Activated T-cell treated with anti-CD3 and anti-CD28 coated beads, Interleukin-2, amount 50 U/mL, for 48 hours (primary cell): ENCODE measurements at places on chromosomes 13 and 19.

DNA sequence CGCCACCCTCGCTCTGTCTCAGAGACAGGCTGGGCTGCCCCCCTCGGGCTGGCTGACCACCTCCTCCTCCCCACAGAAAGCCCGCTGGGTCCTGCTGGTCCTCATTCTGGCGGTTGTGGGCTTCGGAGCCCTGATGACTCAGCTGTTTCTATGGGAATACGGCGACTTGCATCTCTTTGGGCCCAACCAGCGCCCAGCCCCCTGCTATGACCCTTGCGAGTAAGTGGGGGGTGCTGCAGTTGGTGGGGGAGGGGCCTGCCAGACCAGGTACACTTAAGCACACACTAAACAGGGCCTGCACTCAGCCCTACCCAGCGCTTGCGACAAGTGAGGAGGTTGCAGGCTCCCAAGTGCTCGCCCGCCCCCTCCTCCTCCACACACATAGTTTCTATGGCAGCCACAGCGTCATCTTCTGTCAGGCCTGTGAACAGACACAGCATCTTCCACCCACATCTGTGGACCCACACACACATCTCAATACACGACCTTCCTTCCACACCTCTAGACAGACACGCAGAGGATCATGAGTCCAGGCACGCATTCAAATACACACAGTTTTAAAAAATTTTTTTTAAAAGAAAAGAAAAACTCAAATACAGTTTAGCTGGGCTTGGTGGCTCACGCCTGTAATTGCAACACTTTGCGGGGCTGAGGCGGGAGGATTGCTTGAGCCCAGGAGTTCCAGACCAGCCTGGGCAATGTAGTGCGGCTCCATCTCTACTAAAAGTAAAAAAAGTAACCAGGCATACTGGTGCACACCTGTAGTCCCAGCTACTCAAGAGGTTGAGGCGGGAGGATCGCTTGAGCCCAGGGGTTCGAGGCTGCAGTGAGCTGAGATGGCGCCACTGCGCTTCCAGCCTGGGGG is 18.4 kb downstream of the PLD3 start:
- DNase-seq, result no peak

GRCh38 chr19:38728752-38729541 is 15.3 kb downstream of the CAPN12 start:
- no peak for DNase-seq

- no peak for DNase-seq
Measured at GRCh38 chr13:98843482-98843877, 91.0 kb upstream of the SLC15A1 start.

DNA sequence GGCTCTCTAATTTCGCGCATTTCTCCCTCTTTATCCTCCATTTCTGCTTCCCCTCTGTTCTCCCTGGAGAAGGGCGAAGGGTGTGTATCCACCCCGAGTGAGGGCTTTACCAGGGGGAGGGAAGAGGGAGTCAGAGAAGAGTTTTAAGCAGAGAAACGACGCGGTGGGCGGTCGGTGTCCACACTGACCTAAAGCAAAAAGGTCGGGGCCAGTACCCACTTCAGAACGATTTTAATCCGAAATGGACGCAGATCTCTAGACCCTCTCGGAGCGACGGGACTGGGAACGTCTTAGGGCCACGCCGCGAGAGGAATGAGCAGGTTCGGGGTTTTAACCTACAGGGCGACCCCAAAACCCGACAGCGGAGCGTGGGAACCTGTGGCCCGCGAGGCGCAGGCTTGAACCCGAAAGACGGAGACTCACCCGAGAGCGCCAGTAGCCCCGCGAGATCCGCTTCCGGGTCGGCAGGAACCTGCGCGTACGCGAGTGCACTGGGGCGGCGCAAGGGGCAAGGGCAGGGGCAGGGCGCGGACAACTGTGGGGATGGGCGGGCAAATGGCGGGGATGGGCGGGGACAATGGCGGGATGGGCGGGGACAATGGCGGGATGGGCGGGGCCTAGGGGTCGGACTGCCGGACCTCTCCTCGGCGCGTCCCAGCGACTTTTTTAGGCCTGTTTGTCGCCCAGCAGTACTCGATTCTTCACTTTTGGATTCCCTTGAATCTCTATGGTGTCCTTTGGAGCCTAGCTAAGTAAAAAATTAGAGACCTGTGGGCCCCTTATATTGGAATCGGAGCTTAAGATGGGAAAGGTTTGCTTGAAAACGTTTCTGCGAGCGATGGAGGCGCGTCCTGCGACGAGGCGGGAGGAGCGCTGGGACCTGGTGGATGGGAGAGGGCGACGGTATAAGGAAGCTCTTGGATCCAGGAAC is at the start of gene ZNF677:
Gene ZNF677 (minus strand): TSS at position 463 of the 931 bp plus-strand sequence. CDS start 3,323 bp downstream, outside the sequence.
- DNase-seq, result peak; percentile 87

DNA sequence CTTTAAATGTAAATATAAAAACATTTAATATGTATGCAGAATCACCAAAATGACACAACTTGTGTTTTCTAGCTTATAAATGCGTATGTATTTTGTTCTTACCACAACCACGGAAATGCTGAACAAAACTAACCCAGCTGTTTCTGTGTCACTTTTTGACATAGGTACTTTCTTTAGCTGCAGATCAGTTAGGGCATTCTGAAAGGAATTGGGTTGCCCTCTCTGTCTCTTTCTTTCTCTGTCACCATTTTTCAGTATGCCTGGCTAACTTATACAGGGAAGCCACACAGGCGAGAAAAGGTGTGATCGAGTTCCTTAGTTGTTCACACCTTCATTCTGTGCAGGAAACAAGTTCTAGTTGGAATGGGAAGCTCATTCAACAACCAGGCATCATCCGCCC is 72.6 kb upstream of the ARGLU1 start:
- DNase-seq, result no peak

DNA sequence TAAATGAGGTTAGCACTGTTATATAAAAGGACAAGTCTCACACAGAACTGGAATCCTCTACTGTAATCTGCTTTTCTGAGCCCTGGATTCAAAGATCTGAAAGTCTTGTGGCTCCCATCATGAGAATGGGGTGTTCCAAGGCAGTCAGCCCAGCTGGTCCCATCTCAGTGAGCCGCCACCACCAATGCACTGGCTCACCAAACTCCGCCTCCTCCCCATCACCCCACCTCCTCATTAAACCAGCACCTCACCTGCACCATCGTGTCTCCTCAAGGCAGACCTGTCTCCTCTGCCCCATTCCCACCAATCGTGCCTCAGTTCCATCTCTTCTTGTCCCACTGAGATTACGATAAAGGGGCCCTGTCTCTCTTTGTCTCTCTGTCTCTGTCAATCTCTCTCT is 166.7 kb downstream of the USP12 start:
- DNase-seq, result no peak

GRCh38 chr19:35135389-35135909 is 590 bp upstream of the LGI4 start:
- DNase-seq, result peak; percentile 84

GRCh38 chr13:49714757-49715156 is 23.5 kb upstream of the EBPL start:
- no peak for DNase-seq

DNA sequence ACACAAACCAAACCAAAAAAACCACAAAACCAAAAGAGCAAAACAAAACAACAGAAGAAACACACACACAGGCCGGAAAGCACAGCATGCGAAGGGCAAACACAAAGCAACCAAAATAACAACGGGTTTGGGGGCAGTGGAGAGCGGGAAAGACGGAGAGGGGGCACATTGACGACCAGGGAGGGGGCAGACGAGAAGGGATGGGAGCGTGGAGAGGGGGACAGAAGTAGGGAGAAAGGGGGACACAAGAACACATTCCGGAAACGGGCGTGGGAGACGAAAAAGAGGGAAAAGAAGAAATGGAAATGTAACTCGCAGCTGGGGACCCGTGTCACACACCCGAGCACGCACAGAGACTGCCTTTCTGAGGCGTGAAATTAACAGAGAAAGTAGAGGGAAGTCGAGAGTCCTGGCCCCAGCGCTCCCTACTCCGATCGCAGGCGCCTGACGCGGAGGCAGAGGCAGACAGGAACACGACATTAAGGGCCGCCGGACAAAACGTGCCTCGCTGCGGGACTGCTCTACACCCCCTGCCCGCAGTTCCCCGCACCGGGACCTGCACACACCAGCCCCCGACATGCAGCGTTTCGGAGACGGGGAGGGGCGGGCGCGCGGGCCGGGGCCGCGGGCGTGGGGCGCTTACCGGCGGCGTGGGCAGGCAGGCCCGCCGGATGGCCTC is 652 bp downstream of the POU4F1 start:
- DNase-seq, result no peak

DNA sequence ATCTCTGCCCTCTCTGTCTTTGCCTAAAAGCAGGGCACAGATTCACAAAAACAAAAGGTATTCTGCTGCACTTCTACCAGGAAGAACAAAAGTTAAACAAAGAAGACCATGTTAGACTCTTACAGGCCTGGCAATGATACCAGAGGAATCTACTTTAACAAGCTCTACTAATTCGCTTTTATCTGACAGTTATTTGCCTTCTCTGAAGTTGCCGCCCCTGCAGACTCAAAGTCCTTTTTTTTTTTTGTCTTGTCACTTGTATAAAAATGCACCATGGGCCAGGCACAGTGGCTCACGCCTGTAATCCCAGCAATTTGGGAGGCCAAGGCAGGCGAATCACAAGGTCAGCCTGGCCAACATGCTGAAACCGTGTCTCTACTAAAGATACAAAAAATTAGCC is 176.5 kb upstream of the UBL3 start:
- no peak for DNase-seq

DNA sequence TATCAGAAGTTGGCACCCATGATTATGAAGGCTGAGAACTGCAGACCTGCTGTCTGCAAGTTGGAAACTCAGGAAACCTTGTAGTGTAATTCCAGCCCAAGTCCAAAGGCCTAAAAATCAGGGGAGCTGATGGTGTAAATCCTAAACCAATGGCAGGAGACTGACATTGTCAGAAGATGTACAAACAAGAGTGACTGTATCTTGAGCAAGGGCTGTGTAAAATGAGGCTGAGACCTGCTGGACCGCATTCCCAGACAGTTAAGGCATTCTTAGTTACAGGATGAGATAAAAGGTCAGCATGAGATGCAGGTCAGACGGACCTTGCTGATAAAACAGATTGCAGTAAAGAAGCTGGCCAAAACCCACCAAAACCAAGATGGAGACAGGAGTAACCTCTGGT is 147.7 kb downstream of the COG6 start:
- no peak for DNase-seq

- DNase-seq, result no peak
Measured at GRCh38 chr19:57403737-57404563, 7.0 kb upstream of the ZNF17 start.

DNA sequence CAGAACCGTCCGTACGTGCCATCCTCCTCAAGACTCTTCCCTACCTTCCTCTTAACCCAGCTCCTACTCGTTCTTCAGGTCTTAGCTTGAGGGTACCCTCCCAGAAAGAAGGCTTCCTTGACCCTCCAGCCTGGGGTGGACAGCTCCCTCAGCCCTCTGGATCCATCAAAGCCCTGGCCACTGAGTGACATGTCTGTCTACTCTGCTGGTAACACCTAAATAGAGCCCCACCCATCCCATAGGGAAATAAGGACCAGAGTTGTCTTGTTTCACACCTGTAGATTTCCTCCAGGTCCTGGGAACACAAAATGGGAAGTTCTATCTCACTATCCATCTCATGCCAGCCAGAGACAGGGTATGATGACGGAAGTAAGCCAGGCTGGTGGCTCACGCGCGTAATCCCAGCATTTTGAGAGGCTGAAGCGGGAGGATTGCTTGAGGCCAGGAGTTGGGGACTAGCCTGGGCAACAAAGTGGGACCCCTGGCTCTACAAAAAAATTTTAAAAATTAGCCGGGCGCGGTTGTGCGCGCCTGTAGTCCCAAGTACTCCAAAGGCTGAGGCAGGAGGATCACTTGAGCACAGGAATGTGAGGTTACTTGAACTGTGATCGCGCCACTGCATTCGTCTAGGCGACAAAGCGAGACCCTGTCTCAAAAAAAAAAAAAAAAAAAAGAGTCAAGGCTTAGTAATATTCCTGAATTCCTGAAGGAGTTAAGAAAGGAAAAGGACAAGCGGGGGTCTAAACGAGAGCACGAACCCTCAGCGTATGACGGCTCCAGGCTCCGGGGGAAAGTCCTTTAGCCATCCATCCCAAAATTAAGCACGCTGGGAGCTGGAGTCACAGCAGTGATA is 566 bp upstream of the CCDC97 start:
- peak; percentile 57 for DNase-seq

- no peak for DNase-seq
Measured at GRCh38 chr19:32945260-32945659, 26.5 kb downstream of the CEP89 start.

DNA sequence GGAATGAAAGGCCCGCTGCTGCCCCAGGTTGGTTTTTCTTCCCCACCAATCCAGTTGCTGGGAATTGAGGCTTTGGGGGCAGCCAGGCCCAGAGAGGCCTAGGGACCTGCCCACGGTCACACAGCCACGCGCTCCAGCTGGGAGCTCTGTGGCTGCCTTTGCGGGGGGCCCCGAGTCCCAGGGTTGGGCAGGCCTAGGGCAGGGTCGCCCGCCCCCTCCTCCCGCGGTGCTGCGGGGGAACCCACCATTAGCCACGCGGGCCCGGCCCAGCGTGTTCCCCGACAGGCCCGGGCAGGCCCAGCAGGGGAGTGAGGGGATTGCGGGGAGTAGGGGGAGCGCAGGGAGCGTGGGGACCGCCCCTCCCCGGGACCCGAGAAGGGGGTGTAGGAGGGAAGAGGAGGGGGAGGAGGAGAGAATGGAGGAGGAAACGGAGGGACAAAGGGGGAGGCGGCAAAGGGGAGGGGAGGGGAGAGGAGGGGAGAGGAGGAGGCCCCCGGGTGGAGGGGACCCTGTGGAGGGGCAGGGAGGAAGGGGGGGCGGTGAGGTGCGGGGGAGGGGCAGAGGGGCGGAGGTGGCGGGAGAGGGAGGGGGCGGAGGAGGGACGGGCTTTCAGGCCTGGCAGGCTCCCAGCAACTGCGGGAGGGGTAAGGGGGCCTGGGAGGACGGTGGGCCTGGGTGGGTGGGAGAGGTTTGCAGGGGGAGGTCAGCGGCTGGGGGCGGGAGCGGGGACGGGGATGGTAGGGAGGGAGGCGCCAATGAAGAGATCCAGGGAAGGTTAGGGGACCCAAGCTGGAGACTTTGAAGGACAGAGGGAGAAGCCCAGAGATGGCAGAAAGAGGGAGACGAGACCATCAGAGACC is 12.9 kb upstream of the TLE2 start:
- no peak for DNase-seq

DNA sequence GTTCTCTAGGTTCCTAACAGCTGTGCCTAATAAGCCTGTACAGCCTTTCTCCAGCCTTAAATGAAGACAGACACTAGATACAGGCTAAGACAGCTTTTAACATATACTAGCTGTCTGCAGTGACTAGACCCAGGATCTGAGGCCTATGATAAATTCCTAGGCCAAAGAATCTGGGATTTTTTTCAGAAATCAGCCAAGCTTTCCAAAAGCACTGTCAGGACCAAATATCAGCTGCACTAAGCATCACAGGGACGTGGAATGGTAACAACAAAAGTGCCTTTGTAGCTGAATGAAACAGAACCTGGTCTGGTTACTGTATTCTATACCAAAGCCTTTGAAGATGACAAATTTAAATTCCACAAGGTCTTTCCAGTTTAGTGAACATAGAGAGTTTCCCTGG is 77.9 kb upstream of the DOCK9 start:
- DNase-seq, result no peak

GRCh38 chr13:51967482-51968446 is 43.5 kb downstream of the ATP7B start:
- DNase-seq, result no peak
